ENCODE measurements at places on chromosomes 2 and 18.

DNA sequence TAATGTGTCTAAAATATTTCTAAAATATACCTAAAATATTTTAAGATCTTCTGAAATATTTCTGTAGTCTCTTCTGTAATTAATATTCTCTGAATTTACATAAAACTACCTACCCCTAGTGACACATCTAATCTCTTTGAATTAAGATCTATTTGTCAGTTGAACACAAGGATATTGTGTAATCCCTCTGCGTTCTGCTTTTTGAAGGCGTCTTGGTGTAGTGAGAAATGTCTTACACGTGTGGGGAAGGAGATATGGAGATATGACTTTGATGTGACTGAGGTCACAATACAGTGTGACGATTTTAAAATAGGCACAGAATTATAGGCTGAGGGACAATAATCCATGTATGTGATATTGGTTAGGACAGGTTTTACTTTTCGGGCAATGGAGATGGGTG lies 79.8 kb downstream of the DOK6 start:
- no peak for DNase-seq

- no peak for DNase-seq
Measured at GRCh38 chr2:144358979-144359541, 160.9 kb downstream of the ZEB2 start.

GRCh38 chr2:29462293-29462692 lies 347.1 kb downstream of the CLIP4 start:
- no peak for DNase-seq

DNA sequence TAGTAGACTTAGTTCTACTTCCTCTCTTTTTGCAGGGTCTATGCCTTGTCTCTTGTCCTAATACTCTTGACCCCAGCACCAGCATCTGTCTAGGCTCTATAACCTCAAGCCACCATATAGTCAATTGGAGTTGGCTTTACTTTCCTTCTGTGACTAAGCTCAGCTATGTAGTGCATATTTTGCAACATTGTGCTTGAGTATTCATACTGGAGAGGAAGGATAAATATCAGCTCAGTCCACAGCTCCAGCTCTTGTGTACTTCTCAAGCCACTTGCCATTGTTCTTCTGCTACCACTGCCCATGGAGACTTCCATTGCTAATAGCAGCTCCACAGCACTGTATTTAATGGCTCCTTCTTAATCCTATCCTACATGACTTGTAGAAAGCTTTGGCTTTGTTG lies 35.5 kb upstream of the CD28 start:
- no peak for DNase-seq

GRCh38 chr2:176876493-176877103 lies 336.0 kb upstream of the HNRNPA3 start:
- no peak for DNase-seq

- no peak for DNase-seq
Measured at GRCh38 chr2:160362541-160362940, 131.1 kb downstream of the RBMS1 start.

GRCh38 chr2:11260979-11261378 lies 83.5 kb downstream of the ROCK2 start:
- DNase-seq, result no peak

- no peak for DNase-seq
Measured at GRCh38 chr2:155115846-155116245, 417.4 kb downstream of the KCNJ3 start.

- DNase-seq, result no peak
Measured at GRCh38 chr2:206983161-206983859, 44.0 kb downstream of the CPO start.

DNA sequence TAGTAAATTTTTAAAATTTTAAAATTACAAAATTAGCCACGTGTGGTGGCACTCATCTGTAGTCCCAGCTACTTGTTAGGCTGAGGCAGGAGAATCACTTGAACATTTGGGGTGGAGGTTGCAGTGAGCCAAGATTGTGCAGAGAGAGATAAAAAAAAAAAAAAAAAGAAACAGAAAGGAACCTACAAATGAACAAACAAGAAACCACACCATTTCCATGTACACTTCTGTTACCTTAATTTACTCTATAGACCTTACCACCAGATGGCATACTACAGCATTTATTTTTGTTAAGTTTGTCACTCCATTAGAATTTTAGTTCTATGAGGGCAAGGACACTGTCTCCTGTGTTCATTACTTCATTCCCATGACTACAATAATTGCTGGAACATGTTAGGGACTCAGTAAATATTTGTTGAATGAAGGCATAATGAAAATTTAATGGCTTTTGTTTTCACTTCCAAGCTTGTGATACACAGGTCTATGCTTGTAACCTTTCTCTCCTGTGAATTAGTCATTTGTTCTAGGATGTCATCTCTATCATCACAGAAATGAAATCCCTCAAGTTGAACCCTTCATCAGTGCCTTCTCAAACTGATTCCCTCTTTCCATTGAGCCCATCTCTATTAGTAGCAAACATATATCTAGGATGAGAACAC lies 76.0 kb downstream of the ARHGAP15 start:
- peak; percentile 3 for DNase-seq

- DNase-seq, result no peak
Measured at GRCh38 chr2:189350540-189351209, 90.6 kb upstream of the WDR75 start.

- no peak for DNase-seq
Measured at GRCh38 chr2:105802587-105802986, 57.9 kb downstream of the NCK2 start.

- no peak for DNase-seq
Measured at GRCh38 chr2:16096962-16097361, 156.6 kb downstream of the MYCN start.

DNA sequence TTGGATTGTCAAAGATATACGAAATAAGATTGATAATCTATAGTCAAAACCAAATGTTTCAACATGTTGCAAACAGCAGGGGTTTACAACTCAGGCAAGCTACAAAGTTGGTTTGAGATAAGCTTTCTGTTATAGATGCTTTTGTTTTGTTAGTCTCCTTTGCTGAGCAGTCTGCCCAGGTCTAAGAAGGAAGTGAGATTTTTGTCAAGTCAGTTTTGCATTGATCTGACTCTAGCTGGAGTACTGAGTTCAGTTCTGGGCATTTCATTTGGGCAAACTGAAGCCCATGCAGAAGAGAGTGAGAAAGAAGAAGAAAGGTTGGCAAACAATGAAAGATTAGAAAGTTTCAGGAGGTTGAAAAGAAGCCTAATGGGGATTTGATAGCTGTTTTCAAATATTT lies 983.0 kb upstream of the SLC39A10 start:
- DNase-seq, result no peak

DNA sequence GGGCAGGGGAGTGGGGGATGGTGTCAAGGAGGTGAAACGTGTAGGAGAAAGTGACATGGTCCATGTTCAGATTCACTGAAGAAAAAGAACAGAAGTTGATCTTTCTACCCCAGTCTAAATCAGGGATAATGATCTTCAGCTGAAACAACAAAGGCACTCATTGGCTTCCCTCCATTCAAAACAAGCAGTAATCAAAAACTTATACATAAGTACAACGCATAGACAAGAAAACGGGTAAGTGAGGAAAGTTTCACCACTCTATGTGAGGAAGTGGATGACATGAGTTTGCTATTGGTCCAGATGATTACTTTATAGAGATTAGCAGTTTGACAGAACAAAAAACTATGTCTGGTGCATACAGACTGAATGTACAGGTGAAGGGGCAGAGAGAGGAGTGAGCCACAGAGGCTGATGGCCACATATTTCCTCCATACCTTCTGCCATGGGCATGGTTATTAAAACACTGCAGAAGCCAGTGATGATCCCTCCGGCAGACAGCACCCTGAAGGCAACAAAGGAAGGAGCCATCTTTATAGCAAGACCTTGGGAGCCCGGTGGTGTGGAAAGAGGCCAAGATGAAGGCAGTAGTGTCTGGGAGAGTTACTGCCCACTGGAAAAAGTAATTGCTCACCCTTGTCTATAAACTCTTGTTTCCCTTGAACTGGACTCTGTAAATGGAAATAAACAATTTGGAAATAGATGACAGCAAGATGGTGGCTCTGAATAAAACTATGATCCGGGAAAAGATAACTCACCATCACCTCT lies 57.7 kb downstream of the SLC25A12 start:
- no peak for DNase-seq

DNA sequence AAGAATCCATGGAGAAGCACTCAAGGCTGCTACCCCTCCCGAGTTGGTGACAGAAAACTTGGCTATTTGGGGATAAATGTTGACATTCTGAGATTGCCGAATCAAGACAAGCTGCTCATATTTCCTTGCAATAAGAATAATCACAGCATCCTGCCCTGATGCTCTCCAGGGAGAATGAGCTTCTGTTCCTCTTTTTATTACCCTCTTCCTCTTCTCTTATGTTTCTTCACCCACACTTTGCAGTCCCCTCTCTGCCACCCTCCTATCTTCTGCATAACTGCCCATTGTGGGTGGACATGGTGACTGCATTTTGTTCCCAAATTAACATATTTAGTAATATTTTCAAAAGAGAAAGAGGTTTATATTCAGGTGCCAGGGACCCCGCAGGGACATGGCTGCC lies 11.9 kb upstream of the MSGN1 start:
- DNase-seq, result no peak

GRCh38 chr2:72180351-72180750 lies 32.7 kb upstream of the CYP26B1 start:
- no peak for DNase-seq

GRCh38 chr2:113964436-113964835 lies 74.5 kb downstream of the ACTR3 start:
- no peak for DNase-seq

- DNase-seq, result no peak
Measured at GRCh38 chr2:112110966-112111365, 27.2 kb upstream of the FBLN7 start.

GRCh38 chr2:230358305-230358704 lies 31.3 kb downstream of the SP140L start:
- no peak for DNase-seq

DNA sequence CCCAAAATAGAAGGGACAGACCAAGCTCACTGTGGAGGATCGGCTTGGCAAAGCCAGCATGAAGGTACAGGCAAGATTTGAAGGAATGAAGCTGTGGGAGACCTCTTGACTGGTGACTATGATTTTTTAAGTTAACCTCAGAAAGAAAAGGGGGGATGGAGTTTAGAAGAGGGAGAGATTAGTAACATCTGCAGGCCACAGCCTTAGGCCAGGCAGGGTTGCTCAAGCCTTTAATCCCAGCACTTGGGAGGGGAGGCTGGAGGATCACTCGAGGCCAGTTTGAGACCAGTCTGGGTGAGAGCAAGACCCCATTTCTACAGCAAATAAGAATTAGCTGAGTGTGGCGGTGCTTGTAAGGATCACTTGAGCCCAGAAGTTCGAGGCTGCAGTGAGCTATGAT lies 46.6 kb downstream of the ZNF532 start:
- DNase-seq, result no peak

DNA sequence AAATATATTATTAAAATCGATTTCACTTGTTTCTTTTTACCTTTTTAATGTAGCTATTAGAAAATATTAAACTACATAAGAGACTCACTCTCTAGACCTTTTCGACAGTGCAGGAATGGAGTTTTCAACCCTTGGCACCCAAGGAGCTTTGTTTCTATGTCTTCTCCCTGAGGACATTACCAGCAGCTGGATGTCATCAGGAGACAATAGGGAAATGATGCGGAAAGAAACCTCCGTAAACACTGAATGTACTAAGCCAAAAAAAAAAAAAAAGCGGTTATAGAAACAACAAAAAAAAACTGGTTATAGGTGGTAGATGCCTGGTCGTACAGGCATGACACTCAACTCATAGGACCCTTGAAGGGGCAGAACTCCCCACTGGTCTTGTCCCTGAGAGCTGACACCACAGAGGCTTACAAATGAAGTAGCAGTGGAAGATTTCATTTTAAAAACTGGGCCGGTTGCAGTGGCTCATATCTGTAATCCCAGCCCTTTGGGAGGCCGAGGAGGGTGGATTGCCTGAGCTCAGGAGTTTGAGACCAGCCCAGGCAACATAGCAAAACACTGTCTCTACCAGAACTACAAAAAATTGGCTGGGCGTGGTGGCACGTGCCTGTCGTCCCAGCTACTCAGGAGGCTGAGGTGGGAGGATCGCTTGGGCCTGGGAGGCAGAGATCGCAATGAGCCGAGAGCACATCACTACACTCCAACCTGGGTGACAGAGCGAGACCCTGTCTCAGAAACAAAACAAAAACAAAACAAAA lies 23.8 kb downstream of the THAP4 start:
- DNase-seq, result no peak

DNA sequence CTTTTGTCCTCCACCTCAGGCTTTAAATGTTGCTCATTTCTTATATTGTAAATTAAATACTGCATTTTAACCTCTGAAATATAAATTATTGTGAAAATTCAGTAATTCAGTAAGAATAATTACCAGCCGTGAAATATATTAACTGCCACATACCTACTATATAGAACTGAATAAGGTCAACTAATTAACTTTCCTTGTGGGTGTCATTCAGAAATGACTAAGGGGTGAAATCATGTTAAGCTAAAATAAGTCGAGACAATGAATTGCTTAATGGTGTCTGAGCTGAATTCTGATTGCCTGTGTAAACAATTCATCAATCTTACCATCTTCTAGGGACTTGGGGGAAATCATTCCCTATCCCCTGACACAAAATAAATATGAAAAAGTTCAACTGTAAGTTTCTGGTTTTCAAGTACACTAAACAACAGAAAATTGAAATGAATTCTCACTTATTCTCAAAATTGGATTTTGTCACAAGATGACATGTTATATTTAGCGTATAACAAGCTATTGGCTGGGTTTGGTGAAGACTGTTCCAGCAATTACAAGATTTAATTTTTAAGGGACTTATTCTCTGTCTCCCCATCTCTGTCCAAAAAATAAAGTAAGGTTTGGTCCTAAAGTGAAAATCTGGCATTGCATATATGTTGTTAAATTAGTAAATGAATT lies 255.1 kb downstream of the METTL4 start:
- DNase-seq, result no peak

DNA sequence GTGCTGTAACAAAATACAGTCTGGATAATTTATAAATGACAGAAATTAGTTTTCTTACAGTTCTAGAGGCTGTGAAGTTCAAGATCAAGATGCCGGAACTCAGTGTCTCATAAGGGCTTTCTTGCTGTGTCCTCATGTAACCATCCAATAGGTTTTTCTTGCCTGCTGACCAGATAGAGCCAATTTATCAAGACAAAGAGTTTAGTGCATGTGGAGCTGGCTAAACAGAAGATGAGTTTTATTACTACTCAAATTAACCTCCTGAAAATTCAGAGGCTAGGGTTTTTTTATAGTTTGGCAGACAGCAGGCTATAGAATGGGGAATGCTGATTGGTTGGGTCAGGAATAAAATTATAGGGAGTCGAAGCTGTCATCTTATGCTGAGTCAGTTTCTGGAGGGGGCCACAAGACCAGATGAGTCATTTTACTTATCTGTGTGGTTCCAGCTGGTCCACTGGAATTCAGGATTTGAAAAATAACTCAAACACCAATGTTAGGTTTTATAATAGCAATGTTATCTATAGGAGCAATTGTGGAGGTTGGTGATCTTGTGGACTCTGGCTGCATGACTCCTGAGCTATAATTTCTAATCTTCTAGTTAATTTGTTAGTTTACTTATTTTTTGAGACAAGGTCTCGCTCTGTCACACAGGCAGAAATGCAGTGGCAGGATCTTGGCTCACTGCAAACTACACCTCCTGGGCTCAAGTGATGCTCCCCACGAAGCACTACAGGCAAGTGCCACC lies 3.2 kb upstream of the PDK1 start:
- DNase-seq, result peak; percentile 48

- no peak for DNase-seq
Measured at GRCh38 chr2:127389778-127390435, 2.1 kb upstream of the MAP3K2 start.
